ENCODE measurements at places on chromosomes 12 and 14. TPM values are rescaled to one million over a fixed set of nuclear protein-coding genes. Genes with fewer than 3 reads are reported as not detected.
A peak's percentile ranks its signal among the peaks of the same experiment; 100 is the strongest.

DNA sequence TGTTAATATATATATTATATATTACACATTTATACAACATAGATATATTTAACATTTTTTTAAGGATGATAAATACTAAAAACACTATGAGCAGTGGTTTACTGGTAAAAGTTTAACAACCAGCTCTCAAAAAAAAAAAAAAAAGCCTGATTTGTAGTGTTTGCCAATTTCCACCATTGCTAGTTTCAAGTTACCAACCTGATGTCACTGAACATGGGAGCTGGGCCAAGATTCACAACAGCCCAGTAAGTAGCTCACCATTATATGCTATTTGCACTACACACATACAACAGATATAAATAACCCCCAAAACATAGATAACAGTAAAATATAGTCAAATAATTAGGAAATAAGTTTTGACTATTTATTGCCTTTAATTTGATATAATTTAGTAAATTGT is 28.9 kb upstream of the TMX1 start:
- no peak for DNase-seq

DNA sequence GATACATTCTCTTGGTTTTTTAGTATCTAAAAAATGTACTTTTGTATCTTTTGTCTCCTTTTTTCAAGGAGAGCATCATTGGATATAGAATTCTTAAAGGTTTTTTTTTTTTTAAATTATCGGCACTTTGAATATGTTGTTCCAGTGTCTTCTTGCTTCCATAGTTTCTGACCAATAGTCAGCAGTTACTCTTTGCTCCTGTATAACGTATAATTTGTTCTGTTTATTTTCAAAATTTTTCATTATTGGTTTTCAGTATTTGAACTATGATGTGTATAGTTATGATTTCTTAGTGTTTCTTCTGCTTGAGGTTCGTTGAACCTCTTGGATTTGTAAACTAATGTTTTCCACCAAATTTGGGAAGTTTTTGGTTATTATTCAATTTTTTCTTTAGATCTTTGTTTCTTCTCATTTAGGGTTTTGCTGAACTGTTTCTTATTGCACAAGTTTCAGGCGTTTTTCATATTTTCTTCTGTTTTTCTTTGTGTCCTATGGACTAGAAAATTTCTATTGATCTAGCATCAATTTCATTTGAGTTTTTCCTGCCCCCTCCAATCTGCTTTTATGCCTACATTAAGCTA is 93.9 kb downstream of the PLBD1 start:
- DNase-seq, result no peak

DNA sequence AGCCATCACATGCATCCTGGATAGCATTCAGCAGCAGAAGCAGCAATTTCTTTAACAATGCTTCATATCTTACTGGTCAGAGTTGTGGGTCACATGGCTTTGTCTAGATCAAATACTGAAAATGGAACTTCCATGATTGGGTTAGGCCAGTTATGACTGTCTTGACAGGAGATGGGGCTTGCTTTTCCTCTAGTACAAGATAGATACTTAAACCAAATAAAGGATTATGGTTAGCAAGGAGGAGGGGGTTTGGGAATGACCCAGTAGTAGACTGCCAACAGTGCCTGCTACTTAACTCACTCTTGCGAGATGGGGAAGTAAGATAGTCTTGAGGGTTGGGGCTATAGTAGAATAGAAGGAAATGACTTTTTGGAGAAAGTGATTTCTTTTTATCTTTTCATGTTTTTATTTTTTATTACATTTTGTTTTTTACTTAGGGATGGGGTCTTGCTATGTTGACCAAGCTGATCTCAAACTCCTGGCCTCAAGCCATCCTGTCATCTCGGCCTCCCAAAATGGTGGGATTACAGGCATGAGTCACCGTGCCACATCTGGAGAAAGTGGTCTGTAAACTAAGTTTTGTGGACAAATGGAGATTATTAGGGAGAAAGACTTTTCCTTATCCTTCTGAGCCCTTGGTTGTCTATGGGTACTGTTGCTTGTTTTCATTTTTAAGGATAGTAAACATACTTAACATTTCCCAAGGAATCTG is 37.6 kb downstream of the WNK1 start:
- no peak for DNase-seq

Gene GPR132
- total RNA-seq, result 1.1 TPM

DNA sequence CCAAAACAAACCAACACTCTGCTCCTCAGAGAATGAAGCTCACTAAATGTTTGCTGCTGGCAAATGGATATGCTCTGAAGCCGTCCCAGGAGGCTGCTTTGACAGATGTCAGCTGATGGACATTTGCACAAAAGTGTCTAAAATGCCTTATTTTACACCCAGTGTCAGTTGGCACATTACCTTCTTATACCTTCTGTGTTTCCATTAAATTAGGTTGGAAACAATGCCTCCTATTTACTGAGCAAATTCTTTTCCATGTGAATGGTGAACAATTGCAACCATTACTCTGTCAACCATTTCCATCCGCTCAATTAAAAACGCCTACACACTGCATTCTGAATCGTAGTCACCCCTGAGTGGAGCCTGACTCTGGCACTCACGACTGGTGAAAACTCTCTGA is 1679.9 kb upstream of the FLRT2 start:
- no peak for DNase-seq

DNA sequence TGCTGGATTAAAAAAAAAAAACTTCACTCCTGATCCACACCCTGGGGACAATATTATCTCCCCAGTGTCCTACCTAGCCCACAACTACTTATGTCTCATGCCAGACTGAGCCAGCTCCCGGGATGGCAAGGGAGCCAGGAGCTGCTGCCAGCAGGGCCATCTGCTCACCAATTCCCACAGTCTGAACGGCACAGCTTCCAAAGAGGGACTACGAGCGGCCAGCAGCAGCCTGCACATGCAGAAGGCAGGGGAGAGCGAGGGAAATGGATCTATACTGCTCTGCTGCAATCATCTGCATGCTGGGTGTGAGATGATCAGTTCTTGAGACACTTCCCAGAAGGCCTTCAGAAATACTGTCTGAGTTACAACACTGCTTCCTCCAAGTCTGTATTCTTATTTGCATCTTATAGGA is 11.1 kb downstream of the SSH1 start:
- DNase-seq, result no peak

- no peak for DNase-seq
These were observed 17.1 kb upstream of the EMP1 start for GRCh38 chr12:13179211-13180074.

- DNase-seq, result no peak
These were observed 13.2 kb downstream of the GNS start for GRCh38 chr12:64745980-64746379.

GRCh38 chr14:67526676-67527459 is 6.2 kb upstream of the PLEKHH1 start:
- DNase-seq, result no peak

Gene STYK1
- 1.0 TPM for total RNA-seq

GRCh38 chr12:116835484-116835883 is 45.8 kb downstream of the HRK start:
- no peak for DNase-seq

GRCh38 chr12:132466241-132467201 is 23.4 kb upstream of the FBRSL1 start:
- DNase-seq, result no peak

DNA sequence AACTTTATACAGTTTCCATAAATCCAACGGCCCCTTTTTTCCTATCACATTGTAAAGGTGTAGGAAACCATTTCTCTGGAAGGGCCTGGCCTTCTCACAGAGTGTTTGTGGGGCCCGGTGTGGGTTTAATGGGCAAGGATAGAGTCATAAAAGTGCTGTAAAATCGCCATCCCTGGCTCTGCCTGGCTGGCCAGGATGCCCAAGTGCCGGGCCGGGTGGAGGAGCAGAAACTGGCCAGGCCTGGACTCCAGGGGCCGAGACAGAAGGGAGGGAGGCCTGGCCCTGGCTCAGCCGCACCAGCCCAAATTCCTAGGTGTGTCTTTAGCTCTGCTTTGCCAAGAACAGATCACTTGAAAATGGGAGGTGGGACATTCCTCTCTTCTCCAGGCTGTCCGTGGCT is 77.1 kb upstream of the DICER1 start:
- DNase-seq, result no peak

Gene ANP32D
- 0.22 TPM for total RNA-seq

- no peak for DNase-seq
These were observed 17.8 kb downstream of the TAS2R50 start for GRCh38 chr12:10968765-10969456.

- peak; percentile 69 for DNase-seq
These were observed 118.4 kb upstream of the EVL start for GRCh38 chr14:99946652-99947489.

GRCh38 chr14:89162586-89162985 is 254.4 kb downstream of the FOXN3 start:
- DNase-seq, result no peak
